Central memory CD4-positive, alpha-beta T cell (primary cell): ENCODE measurements at places on chromosomes 2 and 18.
A peak's percentile ranks its signal among the peaks of the same experiment; 100 is the strongest.

DNA sequence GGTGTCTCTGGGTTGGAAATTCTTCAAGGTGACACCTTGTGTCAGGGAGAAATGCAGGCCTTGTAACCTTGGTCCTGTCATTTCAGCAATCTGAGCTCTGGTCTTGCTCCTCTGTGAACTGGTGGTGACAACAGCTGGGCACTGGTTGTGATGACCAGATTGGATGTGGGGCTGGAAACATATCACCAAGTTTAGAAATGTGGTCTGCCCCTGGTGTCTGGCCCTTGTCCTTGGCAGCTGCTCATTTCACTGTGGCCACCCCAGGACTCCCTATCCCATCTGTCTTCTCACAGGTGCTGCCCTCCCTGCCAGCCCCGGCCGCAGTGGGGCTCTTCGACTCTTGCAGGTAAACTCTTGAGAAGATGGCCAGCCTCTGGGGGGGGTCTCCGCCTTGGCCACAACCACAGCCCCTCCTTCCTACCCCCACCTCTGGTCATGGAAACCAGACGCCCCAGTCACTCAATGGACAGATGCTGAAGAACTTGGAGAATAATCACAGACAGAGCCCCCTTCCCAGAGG, 20.7 kb downstream of the SIX3 start:
- DNase-seq = no peak

DNA sequence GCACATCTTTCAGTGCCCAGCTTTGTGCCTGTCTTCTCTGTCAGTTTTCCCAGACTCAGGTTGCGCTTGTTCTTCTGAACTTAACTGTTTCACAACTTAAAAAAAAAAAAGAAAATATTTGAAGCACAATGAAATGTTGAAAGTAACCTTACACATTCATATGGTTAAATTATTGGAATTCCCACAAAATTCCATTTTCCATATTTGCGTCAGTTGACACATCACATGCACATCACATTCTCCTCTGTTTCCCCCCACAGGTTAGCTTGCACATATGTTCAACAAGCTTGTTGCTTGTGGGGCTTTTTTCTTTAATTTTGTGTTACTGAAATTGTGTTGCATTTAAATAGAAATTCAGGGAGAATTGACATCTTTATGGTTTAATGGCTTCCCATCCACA, 8.3 kb downstream of the MYO1B start:
- no peak for DNase-seq

GRCh38 chr18:28078849-28079248, 98.1 kb downstream of the CDH2 start:
- no peak for DNase-seq

GRCh38 chr18:24678626-24679025, 218.2 kb downstream of the HRH4 start:
- DNase-seq = no peak

GRCh38 chr2:69644506-69644979, 1.0 kb upstream of the AAK1 start:
- no peak for DNase-seq

DNA sequence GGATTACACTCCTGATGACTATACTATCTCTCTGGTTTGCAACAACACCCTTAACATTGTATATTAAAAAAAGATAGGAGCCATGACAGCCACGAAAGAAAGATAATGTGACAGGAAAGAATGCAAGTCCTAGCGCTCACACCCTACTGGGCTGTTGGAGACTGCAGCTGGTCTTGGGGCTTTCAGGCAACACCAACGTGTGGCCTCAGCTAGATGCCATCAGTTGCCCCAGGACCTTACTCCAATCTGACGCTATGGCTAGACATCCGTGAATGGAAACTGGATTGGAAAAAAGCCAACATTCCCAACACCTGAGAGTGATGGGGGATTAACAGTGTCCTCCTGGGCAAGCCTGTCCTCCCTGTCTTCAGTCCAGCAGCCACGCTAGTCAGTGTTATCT, 357.4 kb upstream of the GULP1 start:
- no peak for DNase-seq

GRCh38 chr2:2333076-2333475, 2.0 kb upstream of the MYT1L start:
- DNase-seq = no peak

DNA sequence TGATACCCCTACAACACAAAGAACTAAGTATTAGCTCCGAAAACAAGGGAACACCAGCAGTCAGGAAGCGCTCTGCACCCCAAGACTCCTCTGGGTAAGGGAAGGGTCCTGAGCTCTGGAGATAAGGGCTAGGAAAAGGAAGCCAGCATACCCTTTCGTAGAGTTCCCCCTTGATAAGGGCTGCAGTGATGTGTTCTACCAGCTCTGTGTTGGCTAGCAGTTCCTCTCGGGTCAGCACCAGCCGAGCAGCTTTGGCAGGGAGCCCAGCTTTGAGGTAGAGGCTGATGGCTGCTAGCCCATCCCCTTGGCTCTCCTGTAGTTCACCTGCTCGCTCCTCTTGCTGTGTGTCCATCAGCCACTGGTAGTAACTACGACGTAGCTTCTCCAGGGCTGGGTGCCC, 18.9 kb downstream of the KRTCAP3 start:
- DNase-seq = no peak

GRCh38 chr2:208595386-208596275, 189.0 kb downstream of the PTH2R start:
- DNase-seq = no peak

DNA sequence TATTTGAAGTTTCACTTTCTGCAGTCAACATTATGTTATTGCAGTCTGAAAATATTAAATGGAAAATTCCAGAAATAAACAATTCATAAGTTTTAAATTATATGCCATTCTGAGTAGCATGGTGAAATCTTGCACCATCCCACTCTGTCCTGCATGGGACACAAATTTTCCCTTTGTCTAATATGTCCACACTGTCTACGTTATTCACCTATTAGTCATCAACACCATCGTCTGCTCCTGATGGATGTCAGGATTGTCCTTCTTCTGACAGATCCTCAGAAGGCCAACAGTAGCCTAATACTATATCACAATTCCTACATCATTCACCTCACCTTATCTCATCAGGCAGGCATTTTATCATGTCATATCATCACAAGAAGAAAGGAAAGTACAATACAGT, 163.1 kb downstream of the TXNL1 start:
- no peak for DNase-seq

DNA sequence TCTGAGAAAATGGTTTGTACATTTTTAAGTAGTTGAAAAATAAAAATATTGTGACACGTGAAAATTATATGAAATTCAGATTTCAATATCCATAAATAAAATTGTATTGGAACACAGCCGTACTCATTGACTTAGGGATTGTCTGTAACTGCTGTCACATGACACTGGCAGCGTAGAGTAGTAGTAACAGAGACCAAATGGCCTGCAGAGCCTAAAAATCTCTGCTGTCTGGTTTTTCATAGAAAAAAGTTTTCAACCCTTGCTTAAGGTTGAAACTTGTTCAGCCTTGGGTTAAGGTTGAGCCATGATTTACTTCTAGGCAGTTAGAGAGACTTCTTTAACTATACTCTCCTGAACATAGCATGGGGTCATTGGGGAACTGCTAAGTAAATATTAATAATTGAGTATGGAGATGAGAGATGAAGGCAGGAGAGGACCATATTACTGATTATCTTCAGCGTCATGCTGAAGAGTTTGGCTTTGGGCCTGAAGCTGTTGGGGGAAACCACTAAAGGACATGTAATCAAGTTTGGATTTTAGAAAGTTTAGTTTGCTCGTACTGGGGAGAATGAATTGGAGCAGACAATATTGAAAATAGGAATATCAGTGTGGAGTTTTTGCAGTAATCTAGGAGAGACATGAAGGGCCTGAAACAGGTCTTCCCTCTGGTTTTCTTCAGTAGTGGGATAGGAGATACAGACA, 16.2 kb downstream of the EML4 start:
- no peak for DNase-seq

DNA sequence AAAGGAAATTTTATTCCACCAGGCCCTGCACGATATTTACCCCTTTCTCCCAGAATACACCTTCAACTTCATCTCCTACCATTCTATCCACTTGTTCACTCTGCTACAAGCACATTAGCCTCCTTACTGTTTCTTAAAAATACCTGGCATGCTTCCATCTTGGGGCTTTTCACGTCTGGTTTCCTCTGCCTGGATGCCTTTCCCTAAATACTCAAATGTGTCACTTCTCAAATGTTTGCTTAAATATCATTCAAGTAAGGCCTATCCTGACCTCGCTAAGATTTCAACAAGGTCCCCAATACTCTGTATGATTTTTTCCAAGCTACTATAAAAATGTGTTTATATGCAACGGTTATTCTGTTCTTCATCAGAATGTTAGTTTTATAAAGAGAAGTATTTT, 433.0 kb upstream of the CHAC2 start:
- DNase-seq = no peak

DNA sequence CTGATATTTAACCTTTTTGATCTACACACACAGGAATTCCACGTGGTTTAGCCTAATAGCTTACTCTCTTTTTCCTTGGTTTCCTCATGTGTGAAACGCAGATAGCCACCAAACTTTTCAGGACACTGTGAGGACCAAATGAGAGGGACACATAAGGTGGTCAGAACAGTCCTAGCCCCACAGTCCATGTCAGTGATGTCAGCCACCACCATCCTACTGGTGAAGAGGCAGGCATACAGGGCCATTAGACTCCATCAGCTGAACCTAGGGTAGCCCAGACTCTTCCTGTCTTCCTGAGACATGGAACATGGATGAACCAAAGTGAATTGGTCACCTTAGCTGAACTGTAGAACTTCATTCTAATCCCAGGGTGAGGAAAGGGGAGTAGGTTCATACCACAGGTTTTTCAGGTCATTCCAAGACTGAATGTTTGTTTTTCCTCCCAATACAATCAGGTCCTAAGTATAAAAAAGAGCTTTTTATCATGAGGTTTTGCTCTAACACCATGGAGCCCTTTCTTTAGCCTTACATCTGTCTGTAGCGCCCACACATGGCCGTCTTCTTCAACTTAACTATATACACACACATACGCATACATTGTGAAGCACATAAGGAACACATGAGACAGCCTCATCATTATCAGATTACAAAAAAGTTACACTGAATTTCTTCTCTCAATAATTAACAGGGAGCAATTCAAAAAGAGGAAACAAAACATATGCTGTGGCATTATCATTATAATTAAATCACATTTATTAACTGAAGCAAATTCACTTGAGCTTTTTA, 18.5 kb upstream of the NFE2L2 start:
- no peak for DNase-seq

DNA sequence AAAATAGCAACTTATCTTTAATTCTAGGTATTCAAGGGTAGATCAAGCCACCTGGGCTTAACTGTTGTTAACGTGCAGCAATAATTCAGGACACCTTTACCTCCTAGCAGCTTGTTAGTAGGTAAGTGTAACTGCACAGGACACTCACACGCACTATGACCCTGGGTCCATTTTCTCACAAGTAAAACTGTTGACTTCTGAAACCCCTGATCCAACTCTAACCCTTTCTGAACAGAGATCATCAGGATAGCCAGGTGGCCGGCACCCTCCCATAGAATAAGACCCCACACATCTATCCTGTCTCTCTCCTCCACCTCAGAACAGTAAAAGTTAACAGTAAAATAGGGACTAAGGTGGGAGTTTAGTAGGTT, 610 bp downstream of the SPC25 start:
- DNase-seq = no peak

DNA sequence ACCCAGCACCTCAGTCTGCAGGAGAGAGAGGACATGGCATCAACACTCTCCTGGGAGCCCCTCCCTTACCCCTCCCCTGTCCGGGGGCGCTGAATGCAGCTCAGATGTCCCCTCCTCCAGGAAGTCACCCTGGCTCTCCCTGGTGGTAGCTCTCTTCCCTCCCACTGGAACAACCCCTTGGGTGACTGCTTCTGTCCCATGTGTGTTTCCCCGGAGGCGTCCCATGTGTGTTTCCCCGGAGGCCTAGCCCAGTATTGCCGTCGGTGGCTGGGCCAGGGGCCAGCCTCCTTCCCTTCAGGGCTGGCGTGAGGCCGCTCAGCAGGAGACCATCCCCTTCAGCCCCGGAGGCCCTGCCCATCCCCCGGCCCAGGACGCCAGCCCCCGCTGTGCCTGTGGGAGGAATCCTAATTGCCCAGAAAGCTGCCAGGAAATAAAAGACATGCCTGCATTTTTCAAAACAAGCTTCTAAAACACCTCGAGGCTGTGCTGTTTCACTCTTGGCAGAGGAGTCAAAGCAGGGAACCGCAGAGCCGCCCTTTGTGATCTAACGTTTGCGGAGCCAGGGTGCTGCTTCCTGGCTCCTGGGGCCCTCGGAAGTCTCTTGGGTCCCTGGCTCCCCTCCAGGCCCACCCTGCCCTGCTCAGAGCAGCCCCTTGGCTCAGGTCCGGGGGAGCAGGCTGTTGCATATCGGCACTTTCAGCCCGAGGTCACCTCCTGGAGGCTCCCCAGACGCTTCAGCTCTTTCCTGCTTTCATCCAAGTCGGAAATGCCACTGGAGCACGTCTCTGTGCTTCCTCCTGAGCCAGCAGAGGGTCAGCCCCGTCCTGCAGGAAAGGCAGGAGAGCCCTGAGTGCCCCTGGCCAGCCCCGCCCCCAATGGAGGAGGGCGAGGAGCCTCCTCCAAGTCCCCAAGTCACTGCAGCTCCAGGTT, 11.4 kb downstream of the SNED1 start:
- peak; percentile 44 for DNase-seq

- DNase-seq = no peak
Observed at GRCh38 chr2:37653805-37654378, 17.6 kb downstream of the CDC42EP3 start.

DNA sequence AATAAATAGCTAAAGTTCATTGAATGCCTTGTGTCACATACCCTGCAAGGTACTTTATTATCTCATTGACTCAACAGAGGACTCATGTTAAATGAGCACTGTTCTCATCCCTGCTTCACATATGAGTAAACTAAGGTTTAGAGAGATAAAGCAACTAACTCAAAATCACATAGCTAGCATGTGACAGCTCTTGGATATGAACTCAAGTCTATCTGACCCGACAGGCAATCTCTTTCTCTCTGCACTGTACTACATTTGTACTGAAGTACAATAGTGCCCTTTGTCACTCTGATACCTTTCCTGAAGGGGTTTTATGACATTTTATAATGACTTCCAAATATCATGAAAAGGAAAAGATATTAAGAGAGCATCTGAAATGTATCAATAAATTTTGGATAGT, 297.5 kb upstream of the UBE2E3 start:
- DNase-seq = no peak

DNA sequence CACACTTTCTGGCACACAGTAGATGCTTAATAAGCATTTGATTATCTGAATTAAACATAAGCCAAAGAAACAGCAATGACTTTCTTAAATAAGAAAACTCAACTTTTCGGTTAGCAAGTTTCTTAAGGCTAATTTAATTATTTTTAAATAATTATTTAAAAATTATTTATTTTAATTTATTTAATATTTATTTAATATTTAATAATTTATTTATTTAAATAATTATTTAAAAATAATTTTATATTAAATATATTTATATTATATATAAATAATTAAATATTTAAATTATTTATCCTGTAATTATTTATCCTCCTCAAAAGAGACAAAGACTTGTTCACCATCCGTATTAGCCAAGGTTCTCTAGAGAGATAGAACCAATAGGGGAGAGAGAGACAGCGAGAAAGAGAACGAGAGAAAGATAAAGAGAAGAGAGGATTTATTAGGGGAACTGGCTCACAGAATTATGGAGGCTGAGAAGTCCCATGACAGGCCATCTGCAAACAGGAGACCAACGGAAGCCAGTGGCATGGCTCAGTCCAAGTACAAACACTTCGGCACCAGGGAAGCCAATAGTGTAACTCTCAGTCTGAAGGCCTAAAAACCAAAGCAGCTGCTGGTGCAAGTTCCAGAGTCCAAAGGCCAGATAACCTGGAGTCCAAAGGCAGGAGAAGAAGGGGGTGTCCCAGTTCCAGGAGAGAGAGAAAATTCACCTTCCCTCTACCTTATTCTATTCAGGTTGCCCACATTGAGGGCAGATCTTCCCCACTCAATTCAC, 125.3 kb downstream of the METTL8 start:
- no peak for DNase-seq

GRCh38 chr2:45836740-45837139, 185.3 kb downstream of the PRKCE start:
- no peak for DNase-seq
